ENCODE measurements at places on chromosomes 2 and 18.

GRCh38 chr2:240926516-240927389 is 20.6 kb downstream of the CROCC2 start:
- DNase-seq = no peak

- DNase-seq = no peak
Observed at GRCh38 chr2:227745594-227745993, at the start of gene SCYGR8. TSS of gene SCYGR8 (plus strand) at chr2:227745894. CDS start at chr2:227745894, 0 bp downstream.

DNA sequence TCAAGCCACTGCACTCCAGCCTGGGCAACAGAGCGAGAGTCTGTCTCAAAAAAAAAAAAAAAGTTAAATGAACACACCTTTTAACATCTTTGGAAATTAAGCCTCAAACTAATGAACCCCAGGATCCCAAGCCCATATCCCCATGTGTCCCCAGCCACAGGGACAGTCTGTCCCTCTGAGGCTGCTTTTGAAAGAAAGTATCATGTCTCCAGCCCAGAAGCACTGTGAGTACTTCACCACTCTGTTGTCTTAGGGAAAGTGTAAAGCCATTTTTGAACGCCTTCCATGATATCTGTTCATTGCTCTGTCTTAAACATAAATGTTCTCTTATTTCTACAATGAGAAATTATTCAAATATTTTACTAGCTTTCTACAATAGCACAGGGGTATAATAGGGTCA is 52.1 kb upstream of the CHMP1B start:
- DNase-seq = no peak

- no peak for DNase-seq
Observed at GRCh38 chr2:219886615-219887014, 259.2 kb downstream of the SLC4A3 start.

DNA sequence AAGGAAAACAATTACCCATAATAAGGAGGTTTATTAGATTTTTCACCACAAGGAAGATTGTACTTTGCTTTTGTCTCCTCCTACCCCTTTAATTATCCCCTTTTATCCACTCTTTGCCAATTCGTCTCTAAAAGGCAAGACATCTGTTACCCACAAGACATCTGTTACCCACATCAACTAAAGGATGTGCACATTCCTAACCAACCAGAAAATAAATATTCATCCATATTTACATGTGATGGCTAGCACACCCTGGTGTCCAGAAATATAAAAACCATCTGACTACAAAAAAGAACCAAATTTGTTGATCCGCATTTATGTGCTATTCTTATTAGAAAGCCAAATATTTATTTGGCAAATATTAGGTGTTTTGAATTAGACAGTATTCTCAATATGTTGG is 35.7 kb downstream of the ACVR1C start:
- DNase-seq = no peak

DNA sequence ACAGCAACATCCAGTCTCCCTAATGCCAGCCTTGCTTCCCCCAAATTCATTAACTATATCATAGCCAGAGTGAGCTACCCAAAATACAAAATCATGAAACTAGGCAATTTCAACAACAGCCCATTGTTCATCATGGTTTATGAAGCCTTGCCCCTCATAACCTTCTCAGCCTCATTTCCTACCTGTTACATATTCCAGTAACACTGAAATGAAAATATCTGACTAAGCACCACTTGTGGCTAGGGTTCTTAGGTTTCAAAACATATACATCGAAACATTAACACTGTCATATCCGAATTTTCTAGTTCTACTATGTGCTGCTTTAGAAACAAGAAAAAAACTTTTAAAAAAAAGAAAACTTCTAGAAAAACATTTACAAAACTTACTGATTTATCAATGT is 59.5 kb downstream of the ATAD2B start:
- no peak for DNase-seq

DNA sequence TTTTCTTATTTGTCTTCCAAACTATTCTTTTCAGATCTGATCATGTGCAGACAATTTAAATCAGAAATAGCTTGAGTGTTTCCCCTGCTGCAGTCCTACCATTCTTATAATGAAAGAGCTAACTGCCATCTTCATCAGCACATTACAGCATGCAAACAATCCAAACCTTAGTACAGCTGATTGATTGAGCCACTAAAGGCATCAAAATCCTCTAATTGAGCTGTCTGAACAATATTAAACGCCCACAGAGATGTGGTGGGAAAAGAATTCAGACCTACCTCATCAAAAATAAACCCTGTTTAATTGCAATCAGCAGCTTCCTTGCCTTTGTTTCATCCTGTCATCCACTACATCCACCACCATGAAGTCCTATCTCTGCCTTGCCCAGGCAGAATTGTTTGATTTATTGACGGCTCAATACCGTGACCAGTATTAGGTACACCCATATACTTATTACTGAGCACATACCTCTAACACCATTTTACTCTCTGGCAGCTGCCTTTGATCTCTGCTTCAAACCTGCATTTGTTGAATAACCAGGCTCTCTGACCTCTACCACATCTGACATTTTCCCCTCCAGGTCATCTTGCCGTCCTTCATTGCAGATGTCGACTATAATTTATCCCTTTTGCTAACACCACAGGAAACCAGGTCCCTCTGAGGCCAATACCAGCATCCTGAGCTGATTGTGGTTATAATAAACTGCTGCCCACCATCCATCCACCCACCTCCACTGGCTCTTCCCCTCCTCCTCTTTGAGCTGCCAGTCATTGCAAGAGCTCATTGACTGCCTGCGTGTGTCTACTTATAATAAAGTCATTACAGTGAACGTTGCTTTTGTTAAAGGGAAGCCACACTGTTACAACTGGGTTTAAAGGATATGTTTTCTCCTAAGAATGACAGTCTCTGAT is 78.5 kb downstream of the RBM43 start:
- DNase-seq = no peak

DNA sequence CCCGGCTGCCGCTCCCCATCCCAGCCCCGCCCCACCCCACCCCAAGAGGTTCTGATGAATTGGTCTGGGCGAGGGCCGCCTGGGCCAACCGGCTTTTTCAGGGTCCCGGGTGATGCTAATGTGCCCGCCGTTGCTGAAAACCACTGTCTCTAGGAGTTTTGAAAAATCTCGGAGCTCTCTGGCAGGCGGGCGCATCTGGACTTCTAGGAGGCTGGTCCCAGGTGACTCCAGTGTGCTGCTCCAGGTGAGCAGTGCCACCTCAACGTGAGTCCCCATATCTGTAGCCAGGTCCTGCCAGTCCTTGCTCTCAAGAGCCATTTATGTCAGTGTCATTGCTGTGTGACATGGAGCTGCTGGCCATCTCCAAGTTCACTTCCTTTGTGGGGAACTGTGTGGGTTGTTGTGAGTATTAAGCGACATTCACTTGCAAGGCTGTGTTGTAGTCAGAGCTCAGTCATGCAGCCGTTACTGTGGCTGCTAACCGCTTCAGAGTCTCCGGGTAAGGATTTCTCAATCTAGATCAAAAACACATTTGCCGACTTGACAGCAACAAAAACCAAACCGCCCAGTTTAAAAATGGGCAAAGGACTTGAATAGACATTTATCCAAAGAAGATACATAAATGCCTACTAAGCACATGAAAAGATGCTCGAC is at the start of gene RFX8:
TSS of gene RFX8 (minus strand) at position 382 of the 654 bp plus-strand sequence. CDS start 8,264 bp downstream, outside the sequence.
- DNase-seq = no peak

- DNase-seq = no peak
Observed at GRCh38 chr18:10419420-10420103, 34.9 kb upstream of the APCDD1 start.

DNA sequence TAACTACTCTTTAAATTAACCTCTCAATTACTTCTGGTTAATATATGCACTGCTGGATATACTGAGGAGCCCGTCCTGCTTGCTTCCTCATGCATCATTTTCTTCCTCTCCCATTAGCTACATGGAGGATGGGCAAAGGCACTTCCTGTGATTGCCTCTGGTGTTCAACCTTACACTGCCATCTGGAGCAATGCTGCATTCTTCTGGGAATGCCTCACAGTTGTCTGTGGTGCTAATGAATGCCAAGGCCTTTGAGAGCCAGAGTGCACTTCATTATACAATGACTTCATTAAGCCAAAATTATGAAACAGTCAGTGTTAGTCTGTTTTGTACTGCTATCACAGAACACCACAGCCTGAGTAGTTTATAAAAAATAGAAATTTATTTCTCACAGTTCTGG is 134.8 kb upstream of the DOCK10 start:
- no peak for DNase-seq

- no peak for DNase-seq
Observed at GRCh38 chr2:238893349-238894000, 45.6 kb downstream of the TWIST2 start.

GRCh38 chr2:6054161-6054671 is 362.0 kb downstream of the SOX11 start:
- no peak for DNase-seq

- no peak for DNase-seq
Observed at GRCh38 chr2:213010106-213010779, 141.2 kb downstream of the IKZF2 start.

DNA sequence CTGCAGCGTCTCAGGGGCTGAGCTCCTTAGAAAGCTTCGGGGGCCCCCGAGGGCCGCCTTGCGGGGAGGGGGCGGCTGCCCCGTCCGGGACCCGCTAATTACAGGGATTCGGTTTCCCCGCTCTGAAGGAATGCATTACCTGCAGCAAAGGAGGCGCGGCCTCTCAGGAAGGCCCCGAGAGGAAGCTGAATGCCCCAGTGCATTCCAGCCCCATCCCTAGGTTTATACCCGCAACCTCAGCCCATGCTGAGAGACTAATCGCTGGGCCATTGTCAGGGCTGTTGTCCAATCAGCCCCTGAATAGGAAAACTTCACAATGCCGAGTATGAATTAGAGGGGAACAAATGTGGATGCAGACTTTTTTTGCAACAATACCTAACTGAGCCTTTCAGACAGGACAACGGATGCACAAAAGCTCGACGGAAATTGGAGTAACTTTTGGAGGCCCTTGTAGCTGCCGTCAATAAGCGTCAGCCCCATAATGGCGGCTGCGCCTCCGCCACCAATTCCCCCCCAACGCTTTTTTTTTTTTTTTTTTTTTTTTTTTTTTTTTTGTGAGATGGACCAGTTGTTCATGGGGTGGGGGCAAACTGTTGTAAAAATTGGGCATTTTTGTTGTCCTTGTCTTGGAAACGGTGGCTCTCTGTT is 138.6 kb upstream of the SIX3 start:
- DNase-seq = no peak

- DNase-seq = no peak
Observed at GRCh38 chr18:35861367-35862118, 110.9 kb upstream of the RMP24 start.

- DNase-seq = no peak
Observed at GRCh38 chr2:47381408-47381807, 21.5 kb upstream of the MSH2 start.

GRCh38 chr2:178284613-178285286 is 90.4 kb downstream of the OSBPL6 start:
- DNase-seq = no peak

DNA sequence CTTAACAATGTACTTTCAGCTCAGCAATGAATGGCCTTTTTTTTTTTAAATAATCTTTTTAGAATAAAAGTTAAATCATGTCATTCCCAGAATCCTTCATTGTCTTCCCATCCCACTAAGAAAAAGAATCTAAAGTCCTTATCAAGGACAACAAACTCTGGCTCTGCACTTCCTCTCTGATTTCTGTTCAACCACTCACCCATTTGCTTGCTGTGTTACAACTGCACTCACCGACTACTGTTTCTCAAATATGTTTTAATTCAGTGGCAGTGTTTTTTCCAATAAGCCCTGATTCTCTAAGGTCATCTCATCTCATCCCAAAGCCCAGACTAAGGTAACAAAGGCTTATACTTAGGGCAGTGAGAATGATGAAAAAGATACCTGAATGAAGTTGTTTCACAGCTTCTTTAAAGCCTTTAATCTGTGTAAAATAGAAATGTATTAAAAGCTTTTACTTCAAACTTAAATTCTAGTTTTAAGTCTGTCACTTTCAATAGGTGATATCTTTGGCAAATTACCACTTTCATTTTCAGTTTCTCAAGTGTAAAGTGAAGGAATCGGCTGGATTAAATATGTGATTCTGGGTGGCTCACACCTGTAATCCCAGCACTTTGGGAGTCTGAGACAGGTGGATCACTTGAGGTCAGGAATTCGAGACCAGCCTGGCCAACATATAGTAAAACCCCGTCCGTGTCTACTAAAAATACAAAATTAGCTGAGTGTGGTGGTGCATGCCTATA is 87.6 kb downstream of the RBBP8 start:
- no peak for DNase-seq

DNA sequence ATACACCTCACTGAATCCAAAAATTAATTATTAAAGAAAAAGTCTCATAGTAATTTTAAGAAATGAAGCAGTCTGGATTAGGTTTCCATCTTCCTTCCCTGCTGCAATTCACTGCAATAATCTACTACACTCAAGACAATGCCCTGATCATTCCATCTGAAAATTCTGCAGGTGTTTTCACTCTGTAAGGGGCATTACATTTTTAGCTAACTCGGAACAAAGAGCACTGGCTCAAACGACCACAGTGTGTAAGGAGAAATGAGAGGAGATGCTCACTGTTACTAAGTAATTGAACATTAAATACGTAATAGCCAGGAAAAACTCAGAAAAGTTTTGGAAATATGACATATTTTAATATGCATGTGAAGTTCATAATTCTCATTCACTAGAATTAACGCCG is 1.3 kb downstream of the B4GALT6 start:
- DNase-seq = no peak

DNA sequence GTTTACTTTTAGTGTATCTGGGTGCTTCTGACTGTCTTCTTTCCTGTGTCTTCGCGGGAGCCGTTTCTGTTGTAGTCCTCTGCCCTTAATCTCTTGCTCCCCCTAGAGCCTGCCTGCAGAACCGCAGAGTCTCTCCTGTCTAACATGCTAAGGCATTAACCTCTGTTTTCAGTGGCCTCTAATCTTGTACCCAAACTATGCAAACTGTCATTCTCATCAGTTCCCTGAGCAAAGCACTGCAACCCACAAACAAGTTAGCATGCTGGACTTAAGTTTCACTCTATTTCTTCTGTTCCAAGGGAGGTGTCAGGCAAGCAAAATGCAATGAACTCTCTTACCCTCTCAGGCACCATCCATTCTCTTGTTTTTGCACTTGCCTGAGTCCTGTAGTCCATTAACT is 138.4 kb downstream of the OTX1 start:
- DNase-seq = no peak

DNA sequence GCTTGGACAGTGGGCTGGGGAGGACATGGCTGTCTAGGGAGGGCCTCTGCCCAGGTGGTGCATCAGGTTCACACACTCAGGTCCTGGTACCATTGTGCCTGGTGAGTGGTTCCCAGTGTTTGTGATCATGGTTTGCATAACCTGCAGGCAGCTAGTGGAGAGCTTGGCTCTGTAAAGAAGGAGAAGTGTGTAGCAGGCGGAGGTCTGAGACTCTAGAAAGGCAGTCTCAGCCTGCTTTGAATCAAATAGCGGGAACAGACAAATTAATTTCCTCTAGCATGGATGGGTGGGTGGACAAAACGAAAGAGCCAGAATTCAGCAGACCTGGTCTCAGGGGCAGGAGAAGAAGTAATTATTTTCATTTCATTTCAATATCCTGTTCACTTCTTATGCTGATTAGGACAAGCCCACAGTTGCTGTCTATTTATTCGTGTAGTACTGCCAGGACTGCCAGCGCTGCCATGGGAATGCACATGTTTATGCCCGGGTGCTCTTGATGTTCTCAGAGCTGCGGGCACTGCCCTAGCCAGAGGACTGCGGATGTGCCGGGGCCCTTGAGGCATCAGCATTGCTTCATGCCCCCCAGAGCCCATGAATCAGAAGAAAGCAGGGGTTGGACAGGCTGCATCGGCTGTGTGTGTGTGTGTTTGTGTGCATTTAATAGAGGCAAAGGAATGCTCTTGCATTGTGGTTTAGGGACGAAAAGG is 45.4 kb upstream of the DLX2 start:
- no peak for DNase-seq

All from GOT3 (cell line).